ENCODE measurements at places on chromosomes 5 and 9. TPM values are rescaled to one million over a fixed set of nuclear protein-coding genes. Genes with fewer than 3 reads are reported as not detected.

LEAP2 gene
- total RNA-seq, result 1.4 TPM

GPR150 gene
- total RNA-seq, result not detected

NANS gene
- total RNA-seq, result 164 TPM

CDH9 gene
- not detected for total RNA-seq

FOXD4 gene
- total RNA-seq, result not detected

SPINK9 gene
- not detected for total RNA-seq

ENTREP1 gene
- not detected for total RNA-seq

TRIM7 gene
- total RNA-seq, result 15.6 TPM

SNX24 gene
- 21.8 TPM for total RNA-seq

SLC1A3 gene
- total RNA-seq, result 0.37 TPM

Measured in MG63 (cell line).